ENCODE measurements at places on chromosomes 2 and 18. TPM values are rescaled to one million over a fixed set of nuclear protein-coding genes. Genes with fewer than 3 reads are reported as not detected.

- no peak for DNase-seq
Observed at GRCh38 chr2:191786694-191787093, 60.2 kb downstream of the CAVIN2 start.

GRCh38 chr18:70132999-70133398 lies 72.5 kb downstream of the RTTN start:
- DNase-seq, result peak; percentile 86

GRCh38 chr2:127670055-127670956 lies 5.0 kb downstream of the LIMS2 start:
- DNase-seq, result no peak

GRCh38 chr2:105494683-105495425 lies 96.0 kb upstream of the FHL2 start:
- DNase-seq, result no peak

DNA sequence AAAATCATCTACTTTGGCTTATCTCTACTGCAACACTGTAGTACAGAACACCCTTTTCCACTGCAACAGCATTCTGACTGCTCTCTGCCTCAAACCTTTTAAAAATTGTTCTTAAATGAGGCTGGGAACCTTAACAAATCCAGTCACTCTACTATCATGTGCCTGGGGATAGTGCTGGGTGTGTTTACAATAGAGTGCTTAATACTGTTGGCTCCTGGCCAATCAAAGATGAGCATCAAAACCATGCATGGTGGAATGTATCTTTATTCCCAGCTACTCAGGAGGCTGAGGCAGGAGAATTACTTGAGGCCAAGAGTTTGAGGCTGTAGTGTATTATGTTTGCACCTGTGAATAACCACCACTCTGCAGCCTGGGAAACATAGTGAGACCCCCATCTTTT lies 7.4 kb downstream of the ANKAR start:
- no peak for DNase-seq

DNA sequence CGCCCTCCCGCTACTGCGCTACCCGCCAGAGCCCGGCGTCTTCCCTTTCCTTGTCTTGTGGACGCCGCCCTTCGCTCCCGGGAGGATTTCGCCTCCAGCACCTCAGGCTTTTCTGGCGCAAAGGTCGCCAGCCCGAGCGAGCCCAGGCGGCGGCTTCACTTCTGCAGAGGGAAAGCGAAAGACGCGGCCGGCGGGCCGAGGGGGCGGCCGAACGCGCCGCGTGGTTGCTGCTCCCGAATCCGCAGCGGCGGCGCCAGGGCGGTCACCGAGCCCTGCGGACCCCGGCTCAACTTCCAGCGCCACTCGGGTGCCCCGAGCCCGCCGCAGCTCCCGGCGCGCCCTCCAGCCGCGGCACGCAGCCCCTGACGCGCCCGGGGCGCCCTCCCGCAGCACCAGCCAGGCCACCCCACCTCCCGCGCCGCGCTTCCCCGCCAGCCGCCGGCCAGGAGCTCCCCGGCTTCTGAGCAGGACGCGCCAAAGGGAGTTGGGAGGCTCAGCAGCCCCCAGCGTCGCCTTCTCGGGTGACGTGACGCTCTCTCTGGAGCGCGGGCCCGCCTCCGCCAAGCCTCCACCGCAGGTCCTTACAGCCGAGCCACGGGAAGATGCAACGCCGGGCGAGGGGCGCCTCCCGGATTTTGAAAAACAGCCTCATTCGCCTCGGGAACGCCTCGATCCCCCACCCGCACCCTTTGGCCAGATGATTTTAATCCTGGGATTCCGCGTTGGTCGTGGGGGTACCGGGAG lies 84.9 kb upstream of the EPB41L3 start:
- no peak for DNase-seq

- no peak for DNase-seq
Observed at GRCh38 chr2:196168181-196168580, 3.2 kb downstream of the STK17B start.

GRCh38 chr2:71929482-71929772 lies 218.2 kb downstream of the CYP26B1 start:
- no peak for DNase-seq

GRCh38 chr2:217166241-217166850 lies 306.5 kb upstream of the TNP1 start:
- no peak for DNase-seq

DNA sequence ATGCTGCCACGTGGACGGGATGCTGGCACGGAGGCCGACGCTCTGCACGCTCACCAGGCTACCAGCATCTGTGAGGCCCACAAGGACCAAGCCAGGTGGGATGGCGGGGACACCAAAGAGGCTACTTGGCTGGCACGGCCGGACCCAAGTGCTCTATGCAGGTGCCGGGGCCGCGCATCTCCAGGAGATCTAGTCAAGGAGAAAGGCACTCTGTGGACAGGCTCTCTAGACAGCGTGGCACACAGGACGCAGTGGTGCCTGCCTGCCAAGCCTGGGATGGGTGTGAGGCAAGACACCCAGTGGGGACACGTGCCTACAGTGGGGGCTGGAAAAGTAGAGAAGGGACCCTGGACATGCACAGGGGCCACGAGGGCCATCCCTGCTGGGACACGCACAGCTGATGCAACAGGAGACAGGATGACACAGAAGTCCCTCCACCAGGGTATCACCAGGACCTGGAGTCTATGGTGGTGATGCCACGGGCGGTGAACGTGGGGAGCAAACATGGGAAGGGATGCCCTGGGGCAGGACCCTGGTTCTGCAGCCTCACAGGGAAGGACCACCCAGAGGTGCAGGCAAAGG lies 28.5 kb downstream of the ZNF516 start:
- no peak for DNase-seq

GRCh38 chr2:71610671-71611070 lies 157.3 kb downstream of the DYSF start:
- DNase-seq, result no peak

GRCh38 chr2:101382442-101382841 lies 4.9 kb downstream of the CREG2 start:
- DNase-seq, result no peak

- DNase-seq, result no peak
Observed at GRCh38 chr2:202376460-202377206, 506 bp downstream of the BMPR2 start.

- no peak for DNase-seq
Observed at GRCh38 chr2:152974146-152974545, 255.7 kb downstream of the ARL6IP6 start.

DNA sequence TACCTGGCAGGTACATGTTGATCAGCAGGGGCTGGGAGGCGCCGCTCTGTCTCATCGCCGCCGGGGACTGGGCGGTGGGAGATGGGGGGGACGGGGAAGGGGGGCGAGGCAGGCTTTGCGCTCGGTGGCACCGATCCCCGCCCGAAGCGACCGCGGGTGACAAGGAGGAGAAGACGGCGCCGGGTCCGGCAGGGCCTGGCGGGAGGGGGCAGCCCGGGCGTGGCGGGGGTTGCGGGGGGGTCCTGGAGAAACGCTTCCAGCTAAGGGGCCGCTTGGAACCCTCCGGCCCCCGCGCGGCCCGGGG lies at the start of gene FEV:
Gene FEV, minus strand, starts transcription at position 164 of the 304 bp plus-strand sequence. Its CDS starts 109 bp downstream, at position 55.
- DNase-seq, result no peak

- no peak for DNase-seq
Observed at GRCh38 chr2:42053791-42054701, 6.2 kb downstream of the PKDCC start.

- peak; percentile 92 for DNase-seq
Observed at GRCh38 chr2:69196327-69197117, 183.5 kb downstream of the ANTXR1 start.

- DNase-seq, result no peak
Observed at GRCh38 chr2:9214873-9215272, 8.3 kb downstream of the ASAP2 start.

GRCh38 chr2:64323197-64323596 lies 130.8 kb upstream of the LGALSL start:
- no peak for DNase-seq

Gene GPR155
- 3.8 TPM for polyA plus RNA-seq

Gene KIAA2012
- 0.12 TPM for polyA plus RNA-seq

Gene CHRND
- polyA plus RNA-seq, result not detected

Gene PTPRN
- polyA plus RNA-seq, result 11.7 TPM

Gene DSG4
- not detected for polyA plus RNA-seq

Gene VWA3B
- not detected for polyA plus RNA-seq

Gene TTC31
- polyA plus RNA-seq, result 16.4 TPM

Gene SRD5A2
- polyA plus RNA-seq, result not detected

Gene OR6B2
- not detected for polyA plus RNA-seq

Gene UGT1A8
- not detected for polyA plus RNA-seq
